ENCODE measurements at places on chromosomes 2 and 18. TPM values are rescaled to one million over a fixed set of nuclear protein-coding genes. Genes with fewer than 3 reads are reported as not detected.

DNA sequence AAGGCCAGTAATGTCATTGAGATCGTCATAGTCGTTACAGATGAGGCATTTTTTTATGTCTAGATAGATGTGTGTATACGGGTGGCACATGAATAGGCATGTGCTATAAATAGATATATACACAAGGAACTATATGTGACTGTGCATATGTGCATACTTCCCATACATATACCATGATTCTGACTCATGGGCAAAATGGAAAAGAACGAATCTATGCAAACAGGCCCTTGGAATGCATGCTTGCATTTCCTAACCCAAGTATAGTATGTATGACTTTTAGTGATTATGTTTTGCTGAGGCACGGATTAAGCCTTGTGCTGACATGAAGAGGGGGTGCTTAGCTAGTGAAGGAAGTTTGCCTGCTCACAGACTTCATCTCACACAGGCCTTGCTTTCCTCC, 111.7 kb downstream of the BCL11A start:
- no peak for DNase-seq

DNA sequence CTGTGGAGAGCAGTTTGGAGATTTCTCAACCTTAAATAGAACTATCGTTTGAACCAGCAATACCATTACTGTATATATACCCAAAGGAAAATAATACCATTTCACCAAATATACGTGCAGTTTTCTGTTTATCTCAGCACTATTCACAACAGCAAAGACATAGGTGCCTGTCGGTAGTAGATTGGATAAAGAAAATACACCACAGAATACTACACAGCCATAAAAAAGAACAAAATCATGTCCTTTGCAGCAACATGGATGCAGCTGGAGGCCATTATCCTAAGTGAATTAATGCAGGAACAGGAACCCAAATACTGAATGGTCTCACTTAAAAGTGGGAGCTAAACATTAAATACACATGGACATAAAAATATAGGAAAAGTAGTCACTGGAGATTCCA, 81.3 kb downstream of the SMCHD1 start:
- DNase-seq, result no peak

Gene MAL
- polyA plus RNA-seq, result 271 TPM

Gene EFR3B
- 7.5 TPM for polyA plus RNA-seq

Measured in renal cortex interstitium (tissue), 15 donors.